DMS53 (cell line): ENCODE measurements at places on chromosomes 11 and 22.

DNA sequence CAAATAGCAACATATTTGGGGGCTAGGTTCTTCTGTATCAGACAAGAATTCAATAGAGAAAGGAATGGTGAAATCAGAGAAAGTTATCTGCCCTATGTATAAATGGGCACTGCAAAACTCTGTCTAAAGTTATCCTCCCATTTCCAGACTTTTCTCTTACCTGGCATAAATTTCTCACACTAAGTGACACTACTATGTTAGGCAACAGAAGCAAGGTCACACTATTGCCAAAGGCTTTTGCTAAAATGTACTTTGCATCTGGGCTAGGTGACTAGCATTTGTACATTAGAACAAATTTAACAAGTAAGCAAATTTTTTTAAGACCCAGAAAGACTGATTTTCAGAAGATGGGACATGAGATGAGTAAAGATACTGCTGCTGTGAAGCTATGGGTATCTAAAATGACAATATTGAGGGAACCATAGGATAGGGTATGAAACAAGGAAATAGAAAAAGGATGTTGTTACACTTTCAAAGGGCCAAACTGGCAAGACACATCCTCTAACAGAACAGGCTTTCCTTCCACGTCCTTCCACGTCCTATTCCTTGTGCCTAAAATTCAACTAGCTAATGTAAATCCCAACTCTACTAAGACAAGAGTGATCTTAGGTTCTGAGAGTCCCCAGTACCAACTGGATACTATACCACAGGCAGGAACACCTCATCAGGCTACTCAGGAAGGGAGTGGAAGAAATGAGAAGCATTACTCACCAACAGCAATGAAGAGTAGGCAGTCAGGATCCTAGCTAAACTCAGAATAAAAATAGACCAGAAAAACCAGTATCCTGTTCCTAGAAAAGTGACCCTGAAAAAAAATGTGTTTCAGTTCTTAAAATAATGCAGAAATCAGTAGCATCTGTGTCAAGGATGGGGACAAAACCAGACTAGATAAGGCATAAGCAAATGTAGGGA, 22.6 kb downstream of the GDPD4 start:
- peak; percentile 46 for DNase-seq

- DNase-seq: no peak
Measured at GRCh38 chr11:37747121-37747520, 1149.1 kb upstream of the RAG2 start.

- no peak for DNase-seq
Measured at GRCh38 chr22:35274154-35274871, 17.0 kb downstream of the HMGXB4 start.

- DNase-seq: peak; percentile 85
Measured at GRCh38 chr11:26583550-26583949, 11.5 kb upstream of the MUC15 start.

DNA sequence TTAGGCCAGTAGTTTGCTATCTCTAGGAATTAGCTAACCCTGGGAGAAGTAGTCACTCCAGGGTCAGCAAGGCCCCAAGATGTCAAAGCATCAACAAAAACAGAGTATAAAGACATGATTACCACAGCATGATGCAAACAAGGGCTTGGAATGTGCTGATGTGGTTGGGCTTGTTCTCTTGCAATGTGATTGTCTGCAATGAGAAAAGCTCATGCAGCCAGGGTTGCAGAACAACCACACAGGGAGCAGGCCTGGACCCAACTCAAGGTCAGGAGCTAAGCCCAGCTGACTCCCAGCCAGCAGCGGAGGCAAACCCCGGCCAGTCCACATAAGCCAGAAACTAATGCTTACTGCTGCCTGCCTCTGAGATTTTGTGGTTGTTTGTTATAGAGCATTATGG, 132.4 kb upstream of the ZC3H12C start:
- DNase-seq: no peak

GRCh38 chr11:64268025-64268892, 16.2 kb downstream of the BAD start:
- peak; percentile 65 for DNase-seq

GRCh38 chr11:15197696-15198095, 83.0 kb downstream of the INSC start:
- DNase-seq: no peak

DNA sequence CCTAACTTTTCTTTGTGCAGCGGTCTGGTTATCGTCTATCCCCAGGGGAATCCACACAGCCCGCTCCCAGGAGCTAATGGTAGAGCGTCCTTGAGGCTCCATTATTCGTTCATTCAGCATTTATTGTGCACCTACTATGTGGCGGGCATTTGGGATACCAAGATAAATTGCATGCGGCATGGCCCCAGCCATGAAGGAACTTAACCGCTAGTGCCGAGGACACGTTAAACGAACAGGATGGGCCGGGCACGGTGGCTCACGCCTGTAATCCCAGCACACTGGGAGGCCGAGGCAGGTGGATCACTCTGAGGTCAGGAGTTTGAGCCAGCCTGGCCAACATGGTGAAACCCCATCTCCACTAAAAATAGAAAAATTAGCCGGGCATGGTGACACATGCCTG, 11.2 kb downstream of the TMEM121B start:
- DNase-seq: no peak

DNA sequence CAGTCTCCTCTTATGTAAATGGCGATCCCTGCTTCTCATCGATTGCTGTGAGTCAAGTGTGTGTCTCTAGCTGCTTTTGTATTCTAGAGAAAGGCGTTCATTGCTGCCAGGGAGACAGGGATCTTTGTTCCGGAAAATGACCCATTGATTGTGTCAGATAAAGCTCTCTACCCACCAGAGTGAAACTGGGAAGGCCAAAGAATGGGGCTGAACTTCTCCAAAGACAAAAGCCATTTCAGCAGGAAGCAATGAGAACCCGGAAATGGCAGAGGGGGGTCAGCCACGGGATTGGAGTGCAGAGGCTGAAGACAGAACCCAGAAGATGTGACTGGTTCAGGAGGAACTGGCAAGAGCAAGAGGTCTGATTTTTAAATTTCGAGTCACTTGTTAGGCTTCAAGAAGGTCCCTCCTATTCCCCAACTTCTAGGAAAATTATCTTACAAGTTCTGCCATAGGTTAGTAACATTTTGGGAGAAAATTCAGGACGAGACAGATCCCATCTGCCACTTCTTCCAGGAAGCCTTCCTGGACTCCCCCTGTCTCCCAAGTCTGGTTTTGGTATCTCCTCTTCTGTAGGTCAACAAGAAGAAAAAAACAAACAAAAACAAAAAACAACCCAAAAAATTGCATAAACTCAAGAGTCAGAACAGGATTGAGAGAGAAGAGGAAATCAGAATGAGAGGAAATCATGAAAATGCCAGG, 110.6 kb downstream of the NECTIN1 start:
- no peak for DNase-seq

- DNase-seq: peak; percentile 79
Measured at GRCh38 chr11:65891219-65892136, 1.0 kb downstream of the CCDC85B start.

- peak; percentile 53 for DNase-seq
Measured at GRCh38 chr11:36328966-36329673, 33.0 kb downstream of the PRR5L start.

GRCh38 chr11:32187111-32187510, 96.2 kb downstream of the RCN1 start:
- no peak for DNase-seq

DNA sequence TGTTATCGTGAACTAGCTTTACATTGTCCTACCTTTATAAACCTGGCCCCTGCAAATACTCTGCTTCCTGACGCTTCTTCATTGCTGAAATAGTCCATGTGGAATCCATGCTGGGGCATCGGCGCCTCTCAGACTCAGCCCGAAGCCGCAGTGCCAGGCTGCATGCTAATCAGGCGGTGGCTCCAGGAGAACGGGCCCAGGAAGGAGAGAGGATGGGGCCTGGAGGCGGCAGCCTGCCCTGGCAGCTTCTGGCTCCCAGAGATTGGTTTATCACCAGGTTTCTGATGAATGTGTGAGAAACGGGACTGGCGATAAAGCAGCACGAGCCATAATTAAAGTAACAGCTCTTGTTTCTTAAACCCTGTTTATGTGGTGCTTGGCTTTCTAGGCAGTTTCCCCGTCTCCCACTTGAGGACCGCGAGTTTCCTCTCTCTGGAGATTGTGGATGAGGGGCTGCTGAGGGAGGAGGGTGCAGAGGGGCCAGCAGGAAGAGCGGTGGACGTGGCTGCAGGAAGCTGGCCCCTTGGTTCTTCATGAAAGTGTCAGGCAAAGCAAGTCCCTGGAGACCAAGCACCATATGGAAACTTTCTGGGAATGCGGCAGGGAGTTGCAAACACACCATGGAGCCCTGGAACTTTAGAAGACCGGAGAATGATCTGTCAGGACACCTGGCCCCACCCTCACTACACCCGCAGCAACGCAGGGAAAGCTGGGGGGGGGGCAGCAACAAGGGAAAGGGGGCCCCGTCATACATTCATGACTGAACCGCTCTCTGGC, 93.4 kb downstream of the NTM start:
- DNase-seq: no peak

DNA sequence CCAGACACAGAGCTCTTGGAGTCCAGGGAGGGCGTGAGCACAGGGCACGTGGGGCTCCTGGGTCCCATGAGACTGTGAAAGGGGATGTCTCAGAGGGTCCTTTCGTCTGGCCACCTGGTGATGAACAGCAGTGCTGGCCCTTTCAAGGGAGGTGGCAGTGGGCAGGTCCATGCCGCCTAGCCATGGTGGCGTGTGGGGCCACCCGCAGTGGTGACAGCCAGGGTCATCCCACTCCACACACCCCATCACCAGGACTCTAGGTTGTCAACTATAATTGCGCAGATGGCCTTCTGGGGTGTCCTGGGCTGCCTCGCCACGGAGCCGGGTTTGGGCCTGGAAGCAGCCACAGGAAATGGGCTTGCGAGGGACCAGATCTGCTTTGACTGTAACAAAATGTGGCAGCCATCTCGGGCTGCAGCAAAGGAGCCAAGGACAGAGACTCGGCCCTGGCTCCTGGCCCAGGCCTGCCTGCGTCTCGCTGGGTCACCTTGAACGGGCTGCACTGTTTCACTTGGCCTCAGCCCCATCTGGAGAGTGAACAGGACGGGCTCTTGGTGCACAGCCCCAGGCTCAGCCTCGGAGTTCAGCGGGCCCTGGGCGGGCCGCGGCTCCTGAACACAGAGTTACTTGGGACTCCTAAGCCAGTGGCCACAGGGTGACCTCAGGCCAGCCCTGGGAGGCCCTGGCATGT, 1350.5 kb downstream of the BRD1 start:
- no peak for DNase-seq

DNA sequence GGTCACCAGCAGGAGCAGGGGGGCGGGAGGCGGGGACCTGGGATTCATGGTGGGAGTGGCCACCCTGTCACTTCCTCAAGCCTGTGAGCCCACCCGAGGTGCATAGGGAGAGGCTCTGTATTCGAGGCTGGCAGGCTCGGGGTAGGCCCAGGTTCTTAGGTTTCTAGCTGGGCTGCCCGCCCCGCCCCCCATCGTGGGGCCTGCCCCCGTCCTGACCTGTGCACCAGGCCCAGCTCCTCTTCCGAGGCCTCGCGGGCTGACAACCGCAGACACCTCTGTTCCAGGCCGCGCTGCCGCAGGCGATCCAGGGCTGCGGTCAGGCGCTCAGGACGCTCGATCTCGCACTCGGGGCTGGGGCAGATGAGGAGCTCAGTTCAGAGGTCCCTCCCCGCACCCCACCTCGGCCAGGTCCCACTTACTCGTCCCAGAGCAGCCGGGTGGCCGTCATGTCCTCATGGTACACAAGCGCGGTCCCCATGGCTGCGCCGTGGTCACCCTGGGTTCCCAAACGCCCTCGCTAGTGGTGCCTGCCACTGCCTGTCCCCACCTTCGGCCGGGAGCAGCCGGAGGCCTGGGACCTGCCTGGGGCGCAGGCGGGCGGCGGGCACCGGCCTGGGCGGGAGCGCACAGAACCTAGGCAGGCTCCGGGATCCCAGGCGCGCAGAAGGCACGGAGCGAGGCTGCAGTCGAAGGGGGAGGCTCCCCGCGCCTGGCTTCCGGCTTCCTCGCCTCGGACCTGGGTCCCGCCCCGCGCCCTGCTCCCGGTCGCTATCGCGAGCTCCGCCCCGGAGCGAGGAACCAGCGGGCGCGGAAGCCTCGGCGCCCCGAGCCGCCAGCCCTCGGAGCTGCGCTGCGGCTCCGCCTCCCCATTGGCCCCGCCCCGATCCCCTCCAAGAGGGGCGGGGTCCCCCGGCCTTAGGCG, at the start of gene HDAC10:
Gene HDAC10, minus strand, starts transcription at position 711 of the 922 bp plus-strand sequence. Its CDS starts 233 bp downstream, at position 478.
- peak; percentile 93 for DNase-seq

DNA sequence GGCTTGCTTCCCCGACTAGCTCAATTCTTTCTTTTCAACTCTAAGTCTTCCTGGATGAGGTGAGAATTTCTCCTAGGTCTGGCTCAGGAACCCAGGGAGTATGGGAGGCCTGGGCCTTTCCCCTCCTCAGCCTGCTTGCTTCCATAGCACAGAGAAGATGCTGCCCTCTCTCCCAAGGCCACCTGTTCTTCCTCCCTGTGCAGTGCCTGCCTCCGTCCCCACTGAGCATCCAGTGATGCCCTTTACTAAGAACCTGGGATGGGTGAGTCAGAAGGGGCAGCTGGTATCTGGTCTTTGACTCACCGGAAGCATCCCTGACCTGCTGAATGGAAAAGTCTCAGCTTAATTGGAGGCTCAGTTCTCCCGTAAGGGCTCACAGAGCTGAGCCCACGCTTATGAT, 607.9 kb downstream of the BUD13 start:
- peak; percentile 93 for DNase-seq

GRCh38 chr11:12099132-12099873, 11.1 kb upstream of the MICAL2 start:
- no peak for DNase-seq

GRCh38 chr22:38346506-38346905, 29.3 kb upstream of the CSNK1E start:
- DNase-seq: no peak

- peak; percentile 86 for DNase-seq
Measured at GRCh38 chr11:67382276-67383136, 9.1 kb upstream of the CLCF1 start.

DNA sequence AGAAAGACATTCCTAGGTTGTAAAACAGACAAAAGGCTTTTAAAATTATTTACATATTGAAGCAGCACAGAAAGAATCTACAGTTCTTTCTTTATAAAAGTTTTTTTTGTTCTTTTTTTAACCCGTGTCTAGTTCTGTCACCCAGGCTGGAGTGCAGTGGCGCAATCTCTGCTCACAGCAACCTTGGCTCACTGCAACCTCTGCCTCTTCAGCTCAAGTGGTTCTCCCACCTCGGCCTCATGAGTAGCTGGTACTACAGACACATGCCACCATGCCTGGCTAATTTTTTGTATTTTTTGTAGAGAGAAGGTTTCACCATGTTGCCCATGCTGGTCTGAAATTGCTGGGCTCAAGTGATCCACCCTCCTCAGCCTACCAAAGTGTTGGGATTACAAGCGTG, 3.8 kb upstream of the INCENP start:
- DNase-seq: no peak
